Activated T-helper 1 cell treated with anti-CD3 and anti-CD28 coated beads, Interleukin-12 subunit alpha, Interleukin-12 subunit beta, Interleukin-2, Interleukin-4 antibody, amounts not matched to agents 30 ng/mL and 10 ng/mL and 1 ng/mL, durations not matched to agents 14 hours and 24 hours and 36 hours (primary cell): ENCODE measurements at places on chromosomes 3 and 15. TPM values are rescaled to one million over a fixed set of nuclear protein-coding genes. Genes with fewer than 3 reads are reported as not detected.

- no peak for DNase-seq
- H3K27me3 ChIP-seq: no peaks in the 10 kb centered on the region
- H3K27ac ChIP-seq: no peak overlapping the region
- H3K36me3 ChIP-seq: no peaks in the 10 kb centered on the region
- no peaks in the 10 kb centered on the region for H3K4me1 ChIP-seq
These were observed 982.8 kb downstream of the ROBO1 start for GRCh38 chr3:78785004-78785403.

DNA sequence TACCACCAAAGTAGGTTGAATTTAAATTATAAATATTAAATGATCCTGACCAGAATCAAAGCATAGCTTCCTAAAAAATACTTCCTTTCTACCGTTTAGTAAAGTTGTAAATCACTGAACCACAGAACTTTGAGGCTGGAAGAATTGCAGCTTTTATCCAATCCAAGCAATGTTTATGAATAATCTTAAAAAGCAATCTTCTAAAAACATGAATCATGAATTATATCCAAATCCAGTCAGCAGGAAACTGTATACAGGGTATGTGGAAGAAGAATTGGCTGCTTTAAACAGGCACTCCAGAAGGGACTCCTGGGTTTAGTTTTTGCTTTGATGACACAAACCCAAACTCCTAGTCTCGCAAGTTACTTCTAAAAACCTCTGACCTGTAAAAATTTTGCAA lies 30.2 kb downstream of the HEG1 start:
- no peak overlapping the region for H3K4me3 ChIP-seq
- H3K27ac ChIP-seq: no peak overlapping the region
- DNase-seq: no peak
- H3K36me3 ChIP-seq: peaks cover 70% of the 10 kb centered on the region

DNA sequence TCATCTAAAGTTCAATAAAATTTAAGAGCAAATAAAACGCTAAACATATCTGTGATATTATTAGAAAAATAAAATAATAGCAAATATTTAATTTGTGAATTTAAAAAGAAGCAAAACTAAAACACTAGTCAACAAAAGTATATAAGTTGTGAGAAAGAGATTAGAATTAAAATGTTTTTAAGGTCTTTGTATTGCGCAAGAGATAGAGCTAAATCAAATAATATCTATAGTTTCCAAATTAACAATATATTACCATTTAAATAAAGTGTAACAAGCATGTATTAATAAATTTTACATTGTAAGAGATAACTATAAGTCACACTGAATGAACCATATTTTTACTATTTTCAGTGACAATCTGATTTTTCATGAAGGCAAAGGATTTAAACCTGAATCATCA lies 74.2 kb downstream of the PLSCR2 start:
- peaks cover 1% of the 10 kb centered on the region for H3K27me3 ChIP-seq
- H3K27ac ChIP-seq: no peak overlapping the region
- H3K36me3 ChIP-seq: no peaks in the 10 kb centered on the region
- no peak for DNase-seq
- H3K4me3 ChIP-seq: no peak overlapping the region

- H3K36me3 ChIP-seq: no peaks in the 10 kb centered on the region
- no peak for DNase-seq
- no peak overlapping the region for H3K4me3 ChIP-seq
- H3K4me1 ChIP-seq: no peaks in the 10 kb centered on the region
These were observed 508.2 kb upstream of the SUCLG2 start for GRCh38 chr3:68162644-68163043.

DNA sequence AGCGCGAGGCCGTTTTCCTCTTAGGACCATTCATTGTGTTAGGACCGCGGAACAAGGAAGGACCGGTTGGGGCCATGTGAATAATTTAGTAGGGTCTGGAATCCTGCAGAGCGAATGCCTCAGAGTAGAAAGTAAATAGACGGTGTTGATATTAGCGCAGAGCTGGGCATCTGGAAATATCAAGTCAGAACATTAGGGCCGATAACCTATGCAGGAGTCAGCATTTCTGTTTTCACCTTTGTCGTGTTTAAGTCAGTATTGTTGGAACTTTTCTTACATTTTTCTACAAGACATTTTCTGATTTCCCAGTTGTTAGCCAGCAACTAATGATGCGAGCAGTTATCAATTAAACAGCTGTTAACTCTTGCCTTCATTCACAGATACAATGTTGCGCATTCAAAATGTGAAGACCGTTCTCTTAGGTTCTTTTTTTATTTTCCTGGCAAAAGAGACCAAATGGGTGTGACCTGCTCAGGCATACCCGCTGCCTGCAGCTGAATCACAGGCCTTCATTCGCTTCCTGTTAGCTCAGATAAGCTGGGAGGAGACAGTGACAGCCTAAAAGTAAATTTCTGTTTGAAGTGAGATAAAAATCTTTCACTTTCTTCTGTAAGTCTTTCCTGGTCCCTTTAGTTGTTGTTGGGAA lies 966 bp upstream of the PKM start:
- no peaks in the 10 kb centered on the region for H3K27me3 ChIP-seq
- DNase-seq: peak; percentile 48
- H3K4me1 ChIP-seq: peaks cover 42% of the 10 kb centered on the region
- peaks cover 25% of the 10 kb centered on the region for H3K36me3 ChIP-seq
- peak overlapping the region; percentile 100 for H3K27ac ChIP-seq

PLS1 gene
- total RNA-seq: 4.4 and 4.8 TPM in 2 replicates

GRCh38 chr15:46280762-46281542 lies 646.1 kb downstream of the SQOR start:
- no peak overlapping the region for H3K4me3 ChIP-seq
- H3K27me3 ChIP-seq: no peaks in the 10 kb centered on the region
- no peaks in the 10 kb centered on the region for H3K36me3 ChIP-seq
- H3K4me1 ChIP-seq: no peaks in the 10 kb centered on the region
- DNase-seq: no peak

DNA sequence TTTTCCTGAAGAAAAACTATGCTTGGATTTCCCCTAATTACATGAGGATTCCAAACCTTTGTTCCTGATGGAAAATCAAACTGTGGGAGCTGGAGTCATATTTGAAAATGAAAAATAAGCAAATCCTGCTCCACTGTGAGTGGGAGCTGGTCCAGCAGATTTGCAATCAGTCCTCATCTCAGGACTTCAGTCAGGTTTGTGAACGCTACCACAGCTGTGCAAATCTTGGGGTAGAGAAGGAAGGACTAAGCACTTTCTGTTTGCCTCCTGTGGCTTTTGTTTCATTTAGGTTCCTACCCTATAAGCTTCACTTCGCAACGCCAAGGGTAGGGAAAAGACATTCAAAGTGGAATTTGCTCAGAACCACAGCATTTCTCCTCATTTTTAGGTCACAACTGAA lies 238.2 kb downstream of the TUSC7 start:
- no peak overlapping the region for H3K4me3 ChIP-seq
- no peaks in the 10 kb centered on the region for H3K27me3 ChIP-seq
- H3K27ac ChIP-seq: no peak overlapping the region
- no peaks in the 10 kb centered on the region for H3K4me1 ChIP-seq

DNA sequence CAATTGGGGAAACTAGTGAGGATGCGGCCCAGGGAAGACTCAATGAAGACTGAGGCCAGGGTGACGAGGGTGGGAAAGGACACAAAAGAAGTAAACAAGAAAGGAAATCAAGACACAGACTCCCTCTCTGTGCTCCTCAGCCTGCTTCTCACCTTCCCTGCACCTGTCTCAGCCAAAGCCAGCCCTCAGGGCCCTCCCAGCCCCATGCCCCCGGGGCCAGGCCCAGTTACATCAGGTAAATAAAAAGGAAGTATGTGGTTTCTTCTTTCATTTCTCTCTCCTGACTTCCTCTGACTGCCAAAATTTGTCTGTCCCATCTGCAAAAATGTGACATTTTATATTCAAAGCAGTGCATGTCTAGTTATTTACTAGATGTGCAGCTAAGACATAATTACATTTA lies 328.0 kb downstream of the UACA start:
- peaks cover 29% of the 10 kb centered on the region for H3K27me3 ChIP-seq
- H3K36me3 ChIP-seq: no peaks in the 10 kb centered on the region
- no peak overlapping the region for H3K27ac ChIP-seq
- no peak for DNase-seq
- peaks cover 24% of the 10 kb centered on the region for H3K4me1 ChIP-seq
- no peak overlapping the region for H3K4me3 ChIP-seq

- DNase-seq: no peak
- peaks cover 75% of the 10 kb centered on the region for H3K4me1 ChIP-seq
- no peaks in the 10 kb centered on the region for H3K27me3 ChIP-seq
- no peak overlapping the region for H3K27ac ChIP-seq
- peaks cover 20% of the 10 kb centered on the region for H3K36me3 ChIP-seq
These were observed 2.7 kb downstream of the PXYLP1 start for GRCh38 chr3:141234283-141234682.

CAPN3 gene
- total RNA-seq: 1.5 and 1.6 TPM in 2 replicates

- no peak for DNase-seq
- H3K4me3 ChIP-seq: no peak overlapping the region
- H3K27ac ChIP-seq: no peak overlapping the region
- H3K36me3 ChIP-seq: peaks cover 3% of the 10 kb centered on the region
- H3K4me1 ChIP-seq: peaks cover 8% of the 10 kb centered on the region
These were observed 14.4 kb upstream of the HTR3E start for GRCh38 chr3:184082465-184082864.

SUCLG2 gene
- 30.3 and 31.0 TPM in 2 replicates for total RNA-seq

MESP1 gene
- total RNA-seq: 4.6 and 6.6 TPM in 2 replicates

- no peaks in the 10 kb centered on the region for H3K36me3 ChIP-seq
- no peak overlapping the region for H3K4me3 ChIP-seq
- DNase-seq: no peak
- H3K27ac ChIP-seq: no peak overlapping the region
These were observed 885.4 kb downstream of the PDCD6IP start for GRCh38 chr3:34683851-34684250.

SLC15A2 gene
- total RNA-seq: 3.2 and 3.3 TPM in 2 replicates

- peaks cover 16% of the 10 kb centered on the region for H3K4me1 ChIP-seq
- H3K27ac ChIP-seq: no peak overlapping the region
- H3K27me3 ChIP-seq: no peaks in the 10 kb centered on the region
- DNase-seq: no peak
These were observed 180.6 kb downstream of the PLCL2 start for GRCh38 chr3:17065315-17065714.

GPR62 gene
- not detected in 2 replicates for total RNA-seq

DNA sequence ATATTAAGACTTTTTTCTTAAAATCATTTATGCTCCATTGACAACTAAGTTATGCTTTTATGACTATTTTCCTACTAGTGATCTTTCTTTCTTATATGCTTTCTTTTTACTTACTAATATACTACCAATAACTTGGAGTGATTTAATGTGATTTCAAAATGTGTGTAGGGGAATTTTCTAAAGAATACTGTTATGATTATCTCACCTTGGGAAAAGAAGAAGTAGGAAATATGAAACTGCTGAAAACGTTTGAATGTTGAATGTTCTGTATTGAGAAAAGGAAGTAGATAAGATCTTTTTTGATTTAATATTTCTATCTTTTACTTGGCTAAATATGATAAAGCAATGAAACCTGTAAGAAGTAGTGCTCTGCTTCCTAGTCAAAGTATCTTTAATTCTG lies 7.8 kb upstream of the CD200R1 start:
- H3K27ac ChIP-seq: no peak overlapping the region
- peaks cover 59% of the 10 kb centered on the region for H3K4me1 ChIP-seq
- H3K27me3 ChIP-seq: no peaks in the 10 kb centered on the region
- no peaks in the 10 kb centered on the region for H3K36me3 ChIP-seq
- no peak overlapping the region for H3K4me3 ChIP-seq

DNA sequence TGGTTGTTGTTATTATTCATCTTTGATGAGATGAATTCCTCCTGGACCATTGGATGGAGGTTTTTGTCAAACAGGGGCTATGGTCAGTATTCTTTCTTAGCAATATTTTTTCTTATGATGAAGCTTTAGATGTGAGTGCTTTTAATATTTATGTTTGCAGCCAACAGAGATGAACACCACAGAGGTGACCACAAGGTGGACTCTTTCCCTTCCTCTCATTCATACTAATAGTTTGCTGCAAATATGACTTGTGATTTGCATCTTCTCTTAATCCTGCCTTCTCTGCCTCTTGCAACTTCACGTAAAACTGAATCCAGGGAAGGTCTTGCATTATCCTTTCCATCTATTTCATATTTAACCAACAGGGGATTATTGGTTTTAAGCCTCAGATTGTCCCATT lies 473.1 kb upstream of the UBE2E2 start:
- DNase-seq: no peak
- H3K4me1 ChIP-seq: no peaks in the 10 kb centered on the region
- no peak overlapping the region for H3K27ac ChIP-seq
- no peaks in the 10 kb centered on the region for H3K27me3 ChIP-seq
- no peak overlapping the region for H3K4me3 ChIP-seq

DNA sequence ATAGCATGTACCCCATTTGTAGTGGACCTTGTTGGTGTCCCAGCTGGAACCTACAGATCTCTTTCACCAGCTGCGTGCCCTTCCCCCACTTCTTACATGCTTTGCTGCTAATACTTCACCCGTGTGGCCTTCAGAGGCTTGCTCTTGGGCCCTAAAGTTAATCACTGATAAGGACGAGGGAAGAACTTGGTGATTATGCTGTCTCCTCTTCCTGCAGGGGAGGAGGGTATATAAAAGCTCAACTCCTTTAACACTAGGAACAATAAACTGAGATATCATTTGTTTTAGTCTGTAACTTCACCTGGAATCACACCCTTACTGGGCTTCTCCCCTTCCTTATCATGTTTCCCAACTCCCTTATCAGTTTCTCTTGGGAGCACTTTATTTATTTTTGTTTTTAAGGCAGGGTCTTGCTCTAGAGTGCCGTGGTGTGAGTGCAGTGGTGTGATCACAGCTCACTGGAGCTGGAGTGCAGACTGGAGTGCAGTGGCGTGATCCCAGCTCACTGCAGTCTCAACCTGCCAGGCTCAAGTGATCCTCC lies 43.2 kb upstream of the PIK3R4 start:
- H3K27me3 ChIP-seq: peaks cover 23% of the 10 kb centered on the region
- no peak overlapping the region for H3K27ac ChIP-seq
- H3K4me3 ChIP-seq: no peak overlapping the region
- no peaks in the 10 kb centered on the region for H3K4me1 ChIP-seq
- no peak for DNase-seq

- no peaks in the 10 kb centered on the region for H3K27me3 ChIP-seq
- no peak overlapping the region for H3K4me3 ChIP-seq
- no peaks in the 10 kb centered on the region for H3K36me3 ChIP-seq
- DNase-seq: no peak
- H3K27ac ChIP-seq: no peak overlapping the region
These were observed 365.2 kb downstream of the MFSD1 start for GRCh38 chr3:159166899-159167586.

DNA sequence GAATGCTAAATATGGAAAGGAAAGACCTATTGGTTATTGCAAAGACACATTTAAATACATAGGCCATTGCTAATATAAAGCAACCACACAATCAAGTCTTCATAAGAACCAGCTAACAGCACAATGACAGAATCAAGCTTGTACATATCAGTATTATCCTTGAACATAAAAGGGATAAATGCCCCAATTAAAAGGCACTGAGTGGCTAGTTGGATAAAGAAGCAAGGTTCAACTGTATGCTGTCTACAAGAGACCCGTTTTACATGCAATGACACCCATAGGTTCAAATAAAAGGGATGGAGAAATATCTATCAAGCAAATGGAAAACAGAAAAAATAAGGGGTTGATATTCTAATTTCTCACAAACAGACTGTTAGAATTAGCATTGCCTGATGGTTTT lies 706.1 kb downstream of the EPHA3 start:
- H3K36me3 ChIP-seq: no peaks in the 10 kb centered on the region
- H3K4me3 ChIP-seq: no peak overlapping the region
- H3K4me1 ChIP-seq: no peaks in the 10 kb centered on the region
- no peak overlapping the region for H3K27ac ChIP-seq
- no peaks in the 10 kb centered on the region for H3K27me3 ChIP-seq

SGO1 gene
- total RNA-seq: 17.8 and 18.3 TPM in 2 replicates
